ENCODE measurements at places on chromosomes 7 and 10.

DNA sequence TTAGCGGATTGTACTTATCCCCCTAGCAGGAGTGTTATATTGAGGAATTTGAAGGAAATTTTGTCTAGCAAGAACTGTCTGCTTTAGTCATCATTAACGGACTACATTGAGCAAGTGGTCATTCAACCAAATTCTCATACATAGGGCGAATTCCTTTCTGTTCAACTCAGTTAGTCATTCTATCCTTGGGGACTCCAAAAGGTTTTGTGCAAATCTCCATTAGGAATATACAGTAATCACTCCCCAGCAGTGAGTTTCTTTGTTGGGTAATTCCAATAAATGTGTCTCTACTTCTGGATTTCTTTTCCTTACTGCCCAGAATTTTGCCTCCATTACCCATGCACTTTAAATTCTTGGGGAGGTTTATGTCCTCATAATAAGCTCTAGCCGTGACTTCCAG, 51.1 kb downstream of the EPDR1 start:
- no peak for DNase-seq

- no peak for DNase-seq
Measured at GRCh38 chr7:108313086-108313485, 143.2 kb downstream of the NRCAM start.

DNA sequence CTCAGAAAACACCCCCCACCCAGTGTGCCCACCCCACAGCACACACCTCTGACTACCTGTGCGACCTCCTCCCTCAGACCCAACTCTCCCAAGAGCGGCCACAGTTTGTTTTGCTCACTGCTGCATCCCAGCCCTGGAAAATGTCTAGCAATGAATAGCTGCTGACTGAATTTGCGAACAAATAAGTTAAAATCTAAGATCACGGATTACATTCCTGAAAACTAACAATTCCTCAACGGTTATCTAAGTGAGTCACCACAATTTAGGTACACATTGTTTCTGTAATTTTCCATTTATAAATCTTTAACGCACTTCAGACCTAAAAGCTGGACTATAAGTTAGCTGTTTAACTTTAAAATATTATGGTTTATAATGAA, 235.2 kb downstream of the ZMYND11 start:
- no peak for DNase-seq

DNA sequence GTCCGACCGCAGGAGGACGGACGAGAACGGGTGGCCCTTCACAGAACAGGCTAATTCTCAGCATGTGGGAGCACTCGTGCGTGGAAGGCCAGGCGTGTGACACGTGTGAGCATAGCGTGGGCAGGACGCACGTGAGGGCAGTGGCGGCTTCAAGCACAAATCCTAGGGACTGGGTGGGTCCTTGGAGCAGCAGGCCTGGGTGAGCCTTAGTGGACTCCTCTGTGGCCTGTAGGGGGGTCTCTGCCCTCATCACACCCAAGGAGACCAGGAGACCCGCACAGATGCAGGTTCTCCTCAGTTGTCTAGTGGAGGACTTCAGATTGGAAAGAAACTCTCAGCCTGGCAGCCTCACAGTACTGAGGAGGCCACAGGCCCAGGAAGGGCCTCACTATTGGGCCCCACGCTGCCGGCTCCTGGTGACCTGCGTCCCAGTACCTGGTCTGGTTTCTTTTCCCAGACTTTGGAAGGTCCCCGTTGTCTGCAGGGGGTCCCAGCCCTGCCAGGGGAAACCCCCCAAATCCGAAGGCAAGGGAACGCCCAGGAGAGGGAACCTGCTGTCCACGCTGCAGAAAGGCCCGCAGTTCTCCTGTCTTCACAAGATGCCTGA, 49.1 kb upstream of the FAM20C start:
- DNase-seq, result no peak

GRCh38 chr10:71962901-71963300, 1.3 kb upstream of the CHST3 start:
- no peak for DNase-seq

GRCh38 chr7:20927976-20928375, 141.3 kb upstream of the SP8 start:
- DNase-seq, result no peak
